ENCODE measurements at places on chromosomes 4 and X.
A peak's percentile ranks its signal among the peaks of the same experiment; 100 is the strongest.

- DNase-seq: no peak
Observed at GRCh38 chrX:8306291-8306925, 135.3 kb upstream of the VCX2 start.

GRCh38 chrX:104922206-104922621 is 298.3 kb downstream of the TEX13A start:
- DNase-seq: peak; percentile 10

DNA sequence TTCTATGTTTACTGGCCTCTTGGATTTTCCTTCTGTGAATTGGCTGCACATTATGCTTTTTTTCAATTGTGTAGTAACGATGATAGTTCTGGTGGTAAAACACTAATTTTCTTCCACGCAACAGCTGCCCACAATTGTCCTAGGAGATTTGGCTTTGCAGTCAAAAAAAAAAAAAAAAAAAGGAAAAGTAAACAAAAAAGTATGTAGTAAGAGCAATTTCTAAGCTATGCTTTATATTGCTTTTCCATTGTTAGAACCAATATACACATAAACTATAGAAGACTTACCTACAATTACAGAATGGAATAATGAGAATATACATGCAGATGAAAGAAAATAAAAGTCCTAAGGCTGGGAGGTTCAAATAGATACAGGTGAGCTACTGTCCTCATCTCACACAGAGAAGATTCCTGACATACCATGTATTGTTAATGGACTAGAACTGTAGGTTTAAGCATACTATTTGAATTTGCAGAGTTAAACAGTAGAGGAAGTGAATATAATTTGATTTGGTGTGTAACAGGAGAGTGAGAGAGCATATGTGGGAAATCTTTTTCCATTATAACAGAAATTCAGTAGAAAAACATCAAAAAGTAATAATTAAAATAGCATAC is 976.2 kb downstream of the RAB28 start:
- DNase-seq: no peak

DNA sequence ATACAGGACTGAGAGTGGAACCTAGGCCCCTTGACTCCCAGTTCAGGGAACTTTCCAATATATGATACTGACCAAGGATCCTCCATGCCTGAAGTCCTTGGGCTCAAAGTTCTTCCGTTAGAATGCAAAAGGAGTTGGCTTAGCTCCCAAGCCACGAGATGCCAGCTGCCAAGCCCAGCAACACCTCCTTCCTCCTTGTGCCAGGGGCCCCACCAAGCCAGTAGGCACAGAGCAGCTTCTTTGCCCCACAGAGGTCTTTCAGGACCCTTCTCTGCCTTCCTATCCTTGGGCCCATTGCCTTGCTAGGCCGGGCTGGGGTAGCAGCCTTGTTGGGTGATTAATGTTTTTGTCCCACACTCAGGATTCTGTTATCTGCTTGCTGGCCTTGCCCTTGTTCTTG is 105.6 kb downstream of the EFNB1 start:
- no peak for DNase-seq

DNA sequence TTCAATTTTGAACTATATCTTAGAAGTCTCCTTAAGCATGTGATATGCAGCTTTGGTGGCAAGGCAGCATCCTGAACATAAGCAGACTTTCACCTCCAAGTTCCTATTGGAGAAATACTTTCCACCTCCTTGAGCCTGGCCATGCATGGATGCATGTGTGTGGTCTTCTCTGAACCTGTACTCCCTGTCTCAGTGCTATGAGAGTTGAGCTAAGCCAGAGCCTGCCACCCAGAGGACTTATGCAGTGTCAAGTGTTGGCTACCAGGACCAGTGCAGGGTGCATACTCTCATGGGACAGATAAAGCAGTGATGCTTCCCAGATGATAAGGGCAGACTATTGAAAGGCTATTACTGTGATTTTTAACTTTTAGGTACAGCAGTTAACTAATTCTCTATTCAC is 105.6 kb downstream of the TSPAN7 start:
- DNase-seq: no peak

DNA sequence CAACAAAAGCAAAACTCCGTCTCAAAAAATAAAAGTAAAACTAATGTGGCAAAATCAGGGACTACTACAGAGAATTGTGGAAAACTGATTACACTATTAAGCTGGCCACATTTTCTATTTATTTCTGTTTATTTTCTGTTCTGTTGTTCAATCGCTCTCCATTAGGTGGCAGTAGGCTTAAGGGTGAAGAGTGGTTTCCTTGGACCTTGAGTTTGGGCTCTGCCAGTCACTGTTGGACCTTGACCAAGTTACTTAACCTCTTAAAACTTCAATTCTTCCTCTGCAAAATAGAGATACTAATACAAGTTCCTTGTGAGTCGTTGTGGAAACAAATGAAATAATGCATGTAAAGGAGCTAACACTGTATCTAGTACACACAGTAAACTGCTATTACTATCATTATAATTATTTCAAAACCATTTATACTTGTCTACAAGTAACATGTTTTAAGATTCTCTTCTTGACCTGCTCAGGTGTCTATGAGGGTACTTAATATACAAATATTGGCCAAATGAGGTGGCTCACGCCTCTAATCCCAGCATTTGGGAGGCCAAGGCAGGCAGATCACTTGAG is 15.2 kb downstream of the HSD17B11 start:
- no peak for DNase-seq

DNA sequence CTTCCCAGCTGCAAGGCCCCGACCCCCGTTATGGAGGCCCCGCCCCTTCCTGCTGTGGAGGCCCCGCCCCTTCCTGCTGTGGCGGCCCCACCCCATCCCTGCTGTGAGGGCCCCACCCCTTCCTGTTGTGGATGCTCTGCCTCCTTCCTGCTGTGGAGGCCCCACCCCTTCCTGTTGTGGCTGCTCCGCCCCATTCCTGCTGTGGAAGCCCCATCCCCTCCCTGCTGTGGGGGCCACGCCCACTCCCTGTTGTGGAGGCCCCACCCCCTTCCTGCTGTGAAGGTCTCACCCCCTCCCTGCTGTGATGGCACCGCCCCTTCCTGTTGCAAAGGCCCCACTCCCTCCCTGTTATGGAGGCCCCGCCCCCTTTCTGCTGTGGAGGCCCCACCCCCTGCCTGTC is 104.9 kb upstream of the PSAPL1 start:
- DNase-seq: no peak

DNA sequence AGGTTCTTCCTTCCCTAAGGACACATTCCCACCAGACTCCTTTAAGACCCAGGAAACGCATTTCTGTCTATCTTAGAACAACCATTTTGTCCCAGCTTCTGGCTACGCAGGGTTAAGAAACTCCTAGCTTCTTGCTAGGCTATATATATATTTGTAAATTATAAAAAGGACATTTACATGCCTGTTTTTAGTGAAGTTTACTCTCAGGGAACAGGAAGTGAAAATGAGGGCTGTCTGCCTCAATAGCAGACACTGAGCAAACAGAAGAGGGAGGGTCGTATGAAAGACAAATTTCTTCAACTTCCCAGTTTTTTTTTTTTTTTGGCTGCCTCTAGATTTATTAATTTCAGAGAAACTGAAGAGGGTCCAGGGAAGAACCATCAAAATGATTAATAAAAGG is 9.3 kb upstream of the FRMPD3 start:
- no peak for DNase-seq

DNA sequence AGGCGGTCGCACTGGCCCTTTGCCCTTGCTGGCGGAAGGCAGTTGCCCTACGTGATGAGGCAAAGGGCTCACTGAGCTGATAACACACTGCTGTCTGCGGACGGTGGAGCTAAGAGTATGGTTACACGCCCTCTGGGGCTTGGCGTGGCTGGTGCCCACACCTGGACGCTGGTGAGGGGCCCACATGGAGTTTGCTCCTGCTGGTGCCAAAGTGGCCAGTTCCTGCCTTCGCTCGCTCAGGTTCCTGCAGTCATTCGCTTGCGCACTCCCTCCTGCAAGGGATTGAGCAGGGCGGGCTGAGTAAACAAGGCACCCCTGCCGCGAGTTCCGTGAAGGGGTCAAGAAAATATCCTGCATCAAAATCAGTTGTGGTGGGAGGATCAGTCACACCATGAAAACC is 18.4 kb downstream of the SPARCL1 start:
- no peak for DNase-seq

DNA sequence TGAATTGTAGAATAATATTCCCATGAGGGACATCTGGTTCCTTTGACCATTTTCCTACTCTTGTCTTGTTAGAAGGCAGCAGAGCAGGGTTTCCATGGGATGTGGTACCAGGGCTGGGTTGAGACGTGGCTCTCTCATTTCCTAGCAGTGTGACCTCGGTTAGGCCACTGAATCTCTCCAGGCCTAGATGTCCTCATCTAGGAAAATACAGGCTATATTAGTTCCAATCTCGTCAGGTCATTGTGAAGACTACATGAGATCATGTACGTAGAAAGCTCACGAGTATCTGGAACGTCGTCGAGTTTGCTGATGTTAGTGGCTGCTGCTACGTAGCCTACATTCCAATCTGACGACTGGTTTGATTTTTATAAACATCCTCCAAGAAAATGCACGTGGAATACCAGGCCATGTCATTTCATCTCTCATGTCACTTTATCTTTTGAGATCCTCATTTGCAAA is 278.2 kb upstream of the GATB start:
- DNase-seq: no peak

GRCh38 chrX:9430346-9430921 is 34.4 kb upstream of the TBL1X start:
- no peak for DNase-seq

- no peak for DNase-seq
Observed at GRCh38 chr4:15792974-15793373, 14.8 kb downstream of the CD38 start.

- DNase-seq: no peak
Observed at GRCh38 chr4:9771034-9771433, 10.4 kb upstream of the DRD5 start.

DNA sequence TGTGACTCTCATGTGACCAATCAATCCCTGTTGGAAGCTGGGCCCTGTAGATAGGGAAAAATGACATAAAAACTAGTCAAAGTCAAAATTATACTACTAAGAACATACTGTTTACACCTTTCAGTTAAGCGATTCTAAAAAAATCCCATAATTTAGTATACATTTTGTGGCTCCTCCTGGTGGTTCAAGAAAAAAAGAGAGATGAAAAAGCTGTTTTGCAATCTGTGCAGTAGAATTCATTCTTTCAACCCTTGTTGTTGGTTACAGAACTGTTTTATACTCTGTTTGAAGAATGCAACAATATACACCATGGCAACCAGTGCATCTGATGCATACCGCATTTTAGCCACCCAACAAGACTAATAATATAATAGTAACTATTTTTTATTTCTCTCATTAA is 66.8 kb upstream of the ANK2 start:
- no peak for DNase-seq

- DNase-seq: no peak
Observed at GRCh38 chrX:7214251-7214650, 66.3 kb upstream of the PUDP start.

DNA sequence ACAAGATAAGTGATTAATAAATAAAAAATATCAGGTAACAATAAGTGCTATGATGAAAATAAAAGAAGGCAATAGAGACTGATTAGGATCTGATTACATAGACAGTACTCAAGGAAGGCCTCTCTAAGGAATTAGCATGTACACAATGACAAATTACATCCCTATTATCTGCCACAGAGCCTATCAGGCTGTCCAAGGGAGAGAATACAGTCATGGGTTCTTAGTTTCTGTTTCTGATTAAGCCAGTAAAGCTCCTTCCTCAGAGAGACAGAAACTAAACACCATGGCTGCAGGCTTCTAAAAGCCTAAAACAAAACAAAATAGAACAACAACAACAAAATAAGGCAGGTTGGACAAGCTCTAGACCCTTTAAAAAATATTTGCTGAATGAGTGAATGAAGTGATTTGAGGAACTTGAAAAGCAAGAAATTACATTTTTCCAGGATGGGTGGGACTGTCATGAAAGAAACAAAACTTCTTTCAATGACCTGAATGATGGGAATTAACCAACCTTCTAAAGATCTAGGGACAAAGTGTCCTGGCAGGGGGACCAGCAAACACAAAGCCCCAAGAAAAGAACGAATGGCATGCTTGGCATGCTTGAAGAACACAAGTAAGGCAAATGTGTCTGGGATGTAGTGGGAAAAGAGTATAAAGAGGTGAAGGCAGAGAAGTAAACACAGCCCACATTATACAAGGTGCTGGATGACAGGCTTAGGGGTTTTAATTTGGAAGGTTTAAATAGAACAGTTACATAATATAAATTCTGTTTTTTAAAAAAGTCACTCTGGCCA is 44.1 kb downstream of the NAA11 start:
- DNase-seq: no peak

DNA sequence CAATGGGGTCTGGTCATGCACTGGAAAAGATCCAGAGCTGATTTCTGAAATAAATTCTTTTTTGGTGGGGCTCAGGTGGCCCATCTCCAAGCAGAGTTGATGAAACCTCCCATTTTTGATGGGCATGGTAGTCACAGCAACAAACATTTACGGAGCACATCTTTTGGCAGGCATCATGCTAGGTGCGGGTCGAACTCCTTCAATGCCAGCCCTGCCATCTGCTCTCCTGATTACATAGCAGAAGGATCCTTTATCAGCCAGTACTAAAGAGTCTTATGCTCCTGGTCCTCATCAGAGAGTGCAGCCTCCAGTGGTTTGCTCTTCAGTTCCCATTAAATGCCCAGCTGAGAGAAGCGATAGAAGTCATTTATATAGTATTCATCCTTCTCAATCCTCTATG is 121.7 kb downstream of the GRXCR1 start:
- no peak for DNase-seq

- DNase-seq: no peak
Observed at GRCh38 chrX:141180851-141181250, 3.9 kb upstream of the LDOC1 start.

DNA sequence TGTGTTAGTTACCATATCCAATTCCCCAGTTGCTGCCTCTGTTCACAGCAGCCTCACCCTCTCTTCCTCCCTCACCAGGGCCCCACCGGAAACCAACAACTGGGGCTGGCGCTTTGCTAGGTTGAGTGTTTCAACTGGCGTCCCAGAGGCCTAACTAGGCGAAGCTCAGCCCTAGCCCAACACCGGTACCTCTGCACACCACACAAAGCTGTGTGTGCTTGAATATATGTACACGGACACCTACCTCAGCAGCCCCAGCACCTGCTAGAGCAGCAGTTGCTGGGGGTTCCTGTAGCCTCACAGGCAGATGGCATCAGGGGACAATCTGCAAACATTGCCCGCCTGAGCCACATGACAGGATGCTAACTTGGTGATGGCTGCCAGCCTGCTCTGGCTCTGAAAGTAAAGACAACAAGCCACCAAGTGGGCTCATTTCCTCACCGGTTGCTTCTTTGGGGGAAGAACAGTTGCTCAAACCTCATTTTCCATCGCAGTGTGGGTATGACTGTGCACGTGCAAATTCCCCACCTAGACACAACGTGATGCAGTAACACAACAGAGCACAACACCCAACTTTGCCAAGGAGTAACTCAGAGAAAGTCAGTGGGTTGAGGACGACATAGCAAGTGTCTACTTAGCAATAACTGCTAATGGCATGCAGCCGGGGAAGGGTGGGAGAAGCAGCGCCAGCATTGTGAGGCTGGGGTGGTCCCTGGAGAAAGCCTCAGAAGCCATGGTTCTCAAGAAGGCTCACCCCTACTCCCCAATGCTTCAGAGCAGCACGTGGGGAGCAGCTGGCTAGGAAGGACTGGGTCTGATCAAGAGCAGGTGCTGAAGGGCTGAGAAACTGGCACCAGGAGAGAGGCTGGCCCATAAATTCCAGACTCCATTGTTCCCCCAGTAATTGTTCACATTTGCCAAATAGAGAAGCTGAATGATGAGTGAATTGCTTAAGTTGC is 139.5 kb downstream of the SH3KBP1 start:
- no peak for DNase-seq

GRCh38 chr4:41363384-41363981 is 106.8 kb downstream of the UCHL1 start:
- DNase-seq: no peak

- no peak for DNase-seq
Observed at GRCh38 chr4:158859661-158860060, 90.8 kb downstream of the FNIP2 start.

Data from stimulated activated CD4-positive, alpha-beta T cell treated with anti-CD3 and anti-CD28 coated beads, Interleukin-1b, Interleukin-23, amount 100 ng/mL, for 1 hour (primary cell).